Caco-2 (cell line): ENCODE measurements at places on chromosomes 7 and 10. TPM values are rescaled to one million over a fixed set of nuclear protein-coding genes. Genes with fewer than 3 reads are reported as not detected.
A peak's percentile ranks its signal among the peaks of the same experiment; 100 is the strongest.

DNA sequence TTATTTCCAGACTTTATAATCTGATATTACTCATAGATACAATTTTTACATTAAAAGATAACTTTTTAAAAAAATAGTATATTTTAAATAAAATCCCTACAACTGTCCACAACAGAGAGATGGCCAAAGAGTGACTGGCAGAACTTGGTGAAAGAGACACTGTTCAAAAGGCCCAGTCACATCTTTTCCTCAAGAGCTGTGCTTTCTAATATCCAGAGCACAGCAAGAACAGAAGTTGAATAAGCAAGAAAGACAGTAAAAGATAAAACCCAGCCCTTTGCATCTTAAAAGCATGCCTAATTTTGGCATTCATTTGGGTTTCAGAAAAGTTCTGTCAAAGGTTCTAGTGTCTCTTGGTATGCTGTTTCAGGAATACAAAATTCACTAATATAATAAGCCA is 6.9 kb downstream of the WASL start:
- H3K27me3 ChIP-seq: no peaks in the 10 kb centered on the region
- DNase-seq: no peak
- H3K36me3 ChIP-seq: no peaks in the 10 kb centered on the region; the same call in 1 of the 2 replicates
- H3K4me1 ChIP-seq: peaks cover 39% of the 10 kb centered on the region

GRCh38 chr7:121081327-121081936 is 92.9 kb downstream of the CPED1 start:
- no peak overlapping the region for H3K4me3 ChIP-seq
- H3K27me3 ChIP-seq: no peaks in the 10 kb centered on the region
- H3K36me3 ChIP-seq: no peaks in the 10 kb centered on the region

Gene MYO1G
- 0.19 and 0.36 TPM in 2 replicates for total RNA-seq

DNA sequence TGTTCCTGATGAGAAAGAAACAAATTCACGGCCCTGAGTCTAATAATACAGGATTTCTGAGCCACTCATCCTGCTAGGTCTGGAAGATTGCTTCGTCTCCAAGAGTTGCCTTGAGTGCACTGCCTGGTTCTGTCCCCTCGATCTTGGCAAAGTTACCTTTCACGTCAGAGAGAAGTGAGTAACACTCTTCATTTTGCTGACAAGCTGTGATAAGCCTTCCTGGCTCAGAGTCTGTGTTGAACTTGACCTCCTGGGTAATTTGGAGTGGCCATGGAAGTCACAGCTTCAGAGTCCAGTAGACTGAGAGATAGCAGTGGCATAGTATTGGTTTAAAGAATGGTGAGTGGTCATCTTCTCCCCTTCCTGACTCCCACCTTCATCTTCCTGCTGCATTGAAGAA is 64.7 kb upstream of the LRGUK start:
- no peak overlapping the region for H3K27ac ChIP-seq
- no peaks in the 10 kb centered on the region for H3K4me1 ChIP-seq
- H3K36me3 ChIP-seq: no peaks in the 10 kb centered on the region; the same call in 1 of the 2 replicates
- DNase-seq: no peak
- no peaks in the 10 kb centered on the region for H3K27me3 ChIP-seq

GRCh38 chr7:70405241-70405640 is 726.7 kb upstream of the GALNT17 start:
- no peak overlapping the region for H3K27ac ChIP-seq
- no peaks in the 10 kb centered on the region for H3K36me3 ChIP-seq
- DNase-seq: no peak

Gene NPFFR1
- not detected in 2 replicates for total RNA-seq

DNA sequence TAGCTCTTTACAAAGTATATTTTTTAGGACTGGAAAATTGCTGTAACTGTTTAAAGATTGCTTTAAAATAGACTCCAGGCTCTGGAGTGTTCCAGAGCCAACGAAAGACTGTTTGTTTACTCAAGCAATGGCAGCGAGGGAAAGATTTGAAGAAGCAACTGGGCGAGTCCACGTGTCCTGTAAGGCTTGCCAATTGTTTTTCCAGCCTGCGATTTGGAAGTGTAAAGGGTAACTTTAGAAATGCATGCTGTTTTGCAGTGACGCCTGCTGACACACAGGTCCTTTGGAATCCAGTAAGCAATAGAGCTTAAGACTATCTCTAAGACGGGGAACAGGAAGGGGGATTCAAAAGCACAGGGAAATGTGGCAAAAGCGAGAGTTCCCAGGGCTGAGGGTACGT is 55.8 kb downstream of the TACC2 start:
- H3K4me1 ChIP-seq: peaks cover 14% of the 10 kb centered on the region
- H3K27me3 ChIP-seq: no peaks in the 10 kb centered on the region
- H3K27ac ChIP-seq: peak overlapping the region; percentile 33

GRCh38 chr7:3956949-3957348 is 655.9 kb downstream of the SDK1 start:
- no peak overlapping the region for H3K4me3 ChIP-seq
- no peaks in the 10 kb centered on the region for H3K4me1 ChIP-seq
- no peak for DNase-seq
- no peaks in the 10 kb centered on the region for H3K27me3 ChIP-seq

DNA sequence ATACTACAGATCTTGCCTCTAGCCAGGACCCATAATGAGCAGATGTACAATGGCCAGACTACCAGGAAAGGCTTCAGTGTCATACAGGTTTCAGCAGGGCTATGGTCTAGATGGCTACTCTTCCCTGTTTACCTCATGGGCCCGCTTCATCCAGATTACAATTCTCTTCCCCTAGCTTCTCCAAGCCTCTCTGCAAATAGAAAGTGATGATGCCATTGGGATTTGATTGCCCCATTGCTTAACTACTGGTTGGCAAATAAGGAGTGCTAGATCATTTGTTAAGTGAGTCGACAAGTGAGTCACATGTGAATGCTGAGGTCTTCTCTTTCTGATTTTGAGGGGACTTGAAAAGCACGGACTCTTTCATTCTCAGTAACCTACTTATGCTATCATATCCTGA is 361.5 kb upstream of the LRRTM3 start:
- H3K27ac ChIP-seq: no peak overlapping the region
- no peak overlapping the region for H3K4me3 ChIP-seq
- H3K36me3 ChIP-seq: no peaks in the 10 kb centered on the region
- H3K4me1 ChIP-seq: 0 out of 2 replicates have a peak, but pooled peaks cover 4% of the 10 kb centered on the region

Gene PODXL
- 243 and 278 TPM in 2 replicates for total RNA-seq

DNA sequence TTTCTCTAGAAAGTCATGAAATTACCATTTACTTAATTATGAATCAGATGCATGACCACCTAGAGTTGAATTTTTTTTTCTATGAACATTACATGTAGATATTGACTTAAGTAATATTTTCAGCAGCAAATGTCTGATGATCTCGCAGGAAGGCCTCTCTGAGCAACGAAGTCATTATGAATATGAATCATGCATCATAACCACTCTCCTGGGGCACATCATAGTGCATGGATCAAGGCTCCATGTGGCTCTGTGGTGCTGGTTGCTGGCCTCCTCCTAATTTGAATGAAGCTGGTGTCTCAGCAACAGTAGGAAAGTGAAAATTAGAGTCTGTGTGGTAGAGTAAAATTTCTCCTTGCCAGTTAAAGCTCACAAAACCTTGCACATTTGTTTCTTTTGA is 121.4 kb upstream of the INHBA start:
- peaks cover 6% of the 10 kb centered on the region for H3K4me1 ChIP-seq
- H3K4me3 ChIP-seq: no peak overlapping the region
- no peaks in the 10 kb centered on the region for H3K36me3 ChIP-seq
- no peaks in the 10 kb centered on the region for H3K27me3 ChIP-seq
- DNase-seq: no peak

- H3K36me3 ChIP-seq: no peaks in the 10 kb centered on the region
- no peaks in the 10 kb centered on the region for H3K27me3 ChIP-seq
- H3K27ac ChIP-seq: peak overlapping the region; percentile 94
- DNase-seq: peak; percentile 41
- peak overlapping the region; percentile 94 for H3K4me3 ChIP-seq
These were observed 722 bp downstream of the UPF2 start for GRCh38 chr10:12041766-12042408.

DNA sequence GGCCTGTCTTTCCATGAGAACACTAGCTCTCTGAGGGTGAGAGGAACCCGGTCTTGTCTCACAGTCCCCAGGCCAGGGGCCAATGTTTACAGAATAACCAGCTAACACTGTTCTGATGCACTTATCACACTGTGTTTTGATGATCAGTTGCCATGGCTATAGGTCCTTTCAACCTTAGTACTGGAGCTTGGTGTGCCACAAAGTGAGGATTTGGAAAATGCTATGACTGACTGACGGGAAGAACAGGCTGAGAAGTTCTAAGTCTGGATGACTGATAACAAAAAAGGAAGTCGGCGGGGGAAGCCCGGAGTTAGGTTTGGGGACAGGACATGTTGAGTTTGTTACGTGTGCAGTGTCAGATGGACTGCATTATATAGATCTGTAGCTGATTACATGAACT is 141.8 kb downstream of the CTTNBP2 start:
- no peaks in the 10 kb centered on the region for H3K36me3 ChIP-seq
- H3K4me1 ChIP-seq: no peaks in the 10 kb centered on the region
- H3K27me3 ChIP-seq: no peaks in the 10 kb centered on the region
- no peak overlapping the region for H3K4me3 ChIP-seq
- H3K27ac ChIP-seq: no peak overlapping the region

GRCh38 chr7:47881256-47881655 is 67.0 kb downstream of the PKD1L1 start:
- H3K4me3 ChIP-seq: no peak overlapping the region
- DNase-seq: no peak
- no peaks in the 10 kb centered on the region for H3K36me3 ChIP-seq
- no peak overlapping the region for H3K27ac ChIP-seq
- no peaks in the 10 kb centered on the region for H3K4me1 ChIP-seq

DNA sequence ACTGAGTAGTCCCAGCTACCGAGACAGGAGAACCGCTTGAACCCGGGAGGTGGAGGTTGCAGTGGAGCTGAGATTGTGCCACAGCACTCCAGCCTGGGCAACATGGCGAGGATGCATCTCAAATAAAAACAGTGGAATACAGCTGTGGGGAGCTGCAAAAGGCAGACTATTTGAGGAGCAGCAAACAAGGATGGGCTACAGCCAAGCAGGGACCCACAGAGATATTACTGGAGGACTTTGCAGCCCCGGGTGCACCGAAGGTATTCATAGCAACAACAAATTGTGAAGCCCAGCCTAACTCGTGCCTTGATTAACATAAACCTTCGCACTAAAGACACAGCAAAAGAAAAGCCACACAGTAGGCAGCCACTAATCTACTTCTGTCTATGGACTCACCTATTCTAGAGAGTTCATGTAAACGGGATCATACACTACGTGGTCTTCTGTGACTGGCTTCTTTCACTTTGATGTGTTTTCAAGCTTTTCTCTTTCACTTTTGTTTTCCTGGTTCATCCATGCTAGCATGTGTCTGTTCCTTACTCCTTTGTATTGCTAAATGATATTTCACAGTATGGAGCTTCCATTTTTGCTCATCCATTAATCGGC is 34.0 kb downstream of the PODXL start:
- peaks cover 20% of the 10 kb centered on the region for H3K4me1 ChIP-seq
- H3K4me3 ChIP-seq: no peak overlapping the region
- H3K27ac ChIP-seq: peak overlapping the region; percentile 80
- H3K36me3 ChIP-seq: no peaks in the 10 kb centered on the region
- H3K27me3 ChIP-seq: no peaks in the 10 kb centered on the region

GRCh38 chr7:78363866-78364265 is 565.3 kb downstream of the PHTF2 start:
- no peaks in the 10 kb centered on the region for H3K4me1 ChIP-seq
- no peak for DNase-seq
- no peaks in the 10 kb centered on the region for H3K36me3 ChIP-seq
- no peak overlapping the region for H3K27ac ChIP-seq
- H3K27me3 ChIP-seq: no peaks in the 10 kb centered on the region; the same call in 1 of the 2 replicates

GRCh38 chr7:33921216-33921938 is 16.0 kb downstream of the BMPER start:
- H3K27me3 ChIP-seq: no peaks in the 10 kb centered on the region
- no peaks in the 10 kb centered on the region for H3K36me3 ChIP-seq
- H3K4me3 ChIP-seq: no peak overlapping the region
- H3K27ac ChIP-seq: no peak overlapping the region

GRCh38 chr10:26359670-26360069 is 78.5 kb upstream of the APBB1IP start:
- H3K4me1 ChIP-seq: peaks cover 28% of the 10 kb centered on the region
- no peak for DNase-seq
- H3K27me3 ChIP-seq: no peaks in the 10 kb centered on the region
- H3K27ac ChIP-seq: no peak overlapping the region

DNA sequence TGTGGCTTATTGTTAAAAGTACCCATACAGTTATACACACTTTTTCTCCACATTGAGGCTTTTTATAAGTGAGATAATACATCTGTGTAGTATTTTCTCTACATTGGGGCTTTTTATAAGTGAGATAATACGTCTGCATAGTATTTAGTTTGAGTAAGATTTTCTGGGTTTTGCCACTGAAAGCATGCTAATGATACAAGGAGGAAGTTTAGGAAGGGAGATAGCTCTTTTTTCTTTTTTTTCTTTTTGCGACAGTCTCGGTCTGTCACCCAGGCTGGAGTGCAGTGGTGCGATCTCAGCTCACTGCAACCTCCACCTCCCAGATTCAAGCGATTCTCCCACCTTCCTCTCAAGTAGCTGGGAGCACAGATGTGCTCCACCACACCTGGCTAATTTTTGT is 13.3 kb downstream of the FAM107B start:
- no peak overlapping the region for H3K27ac ChIP-seq
- H3K36me3 ChIP-seq: no peaks in the 10 kb centered on the region
- H3K4me1 ChIP-seq: no peaks in the 10 kb centered on the region
- no peak for DNase-seq
- H3K27me3 ChIP-seq: no peaks in the 10 kb centered on the region
- no peak overlapping the region for H3K4me3 ChIP-seq

Gene INA
- total RNA-seq: 0.51 and 0.52 TPM in 2 replicates

Gene GSTK1
- 127 and 134 TPM in 2 replicates for total RNA-seq

- H3K4me1 ChIP-seq: peaks cover 52% of the 10 kb centered on the region
- H3K4me3 ChIP-seq: peak within 1 kb of the TSS; percentile 97
- no peaks in the 10 kb centered on the region; the same call in 1 of the 2 replicates for H3K36me3 ChIP-seq
- peak within 1 kb of the TSS; percentile 99 for H3K27ac ChIP-seq
These were observed at the start of gene ARID5B for GRCh38 chr10:61900829-61901792. Gene ARID5B, plus strand, starts transcription at chr10:61901699. Its CDS starts 11 bp downstream, at chr10:61901710.

Gene MSMB
- 0.84 and 4.0 TPM in 2 replicates for total RNA-seq

Gene UCMA
- not detected in 2 replicates for total RNA-seq

DNA sequence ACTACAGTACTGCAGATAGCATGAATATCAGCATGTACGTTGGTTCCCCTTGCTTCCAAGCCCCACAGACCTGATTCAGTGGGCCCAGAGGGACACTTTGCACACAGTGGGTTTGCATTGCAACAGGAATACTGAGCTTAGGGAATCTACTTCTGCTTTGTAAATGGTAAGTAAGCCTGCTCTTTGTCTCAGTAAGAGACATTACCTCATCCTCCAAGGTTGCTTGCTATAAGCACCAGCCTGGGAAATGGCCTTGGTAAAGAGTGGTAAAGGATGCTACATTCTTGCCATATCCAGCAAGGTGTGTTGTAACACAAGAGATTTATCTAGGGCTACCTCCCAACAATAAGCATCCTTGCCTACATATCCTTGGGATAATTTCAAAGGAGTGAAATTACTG is 730.5 kb downstream of the INHBA start:
- DNase-seq: no peak
- H3K4me3 ChIP-seq: no peak overlapping the region
- H3K4me1 ChIP-seq: no peaks in the 10 kb centered on the region
- H3K36me3 ChIP-seq: no peaks in the 10 kb centered on the region

- H3K27ac ChIP-seq: no peak overlapping the region
- DNase-seq: no peak
- no peaks in the 10 kb centered on the region for H3K4me1 ChIP-seq
- H3K36me3 ChIP-seq: no peaks in the 10 kb centered on the region
- no peaks in the 10 kb centered on the region for H3K27me3 ChIP-seq
These were observed 113.9 kb downstream of the ABLIM1 start for GRCh38 chr10:114544045-114544659.
